ENCODE measurements at places on chromosomes 4 and X. TPM values are rescaled to one million over a fixed set of nuclear protein-coding genes. Genes with fewer than 3 reads are reported as not detected.

Gene ADGRL3
- total RNA-seq: 0.16 TPM

DNA sequence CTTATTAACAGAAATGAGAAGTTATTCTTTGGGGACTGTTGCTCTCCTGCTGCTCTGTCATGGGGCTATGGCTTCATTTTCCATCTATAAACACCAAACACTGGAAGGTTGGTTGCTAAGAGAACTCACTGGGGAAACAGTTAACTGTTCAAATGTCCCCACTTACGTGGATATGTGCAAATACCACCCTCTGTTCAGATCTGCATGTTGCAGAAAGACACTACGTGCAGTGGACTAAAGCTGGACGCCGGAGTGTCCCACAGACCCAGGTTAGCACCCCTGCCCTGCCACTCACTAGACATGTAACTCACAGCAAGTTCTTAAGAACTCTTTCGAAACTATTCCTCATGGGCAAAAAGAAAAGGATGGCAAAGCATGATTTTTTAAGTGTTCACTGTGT, 62.1 kb downstream of the SORBS2 start:
- no peak for DNase-seq
- no peaks in the 10 kb centered on the region for H3K27me3 ChIP-seq
- H3K4me3 ChIP-seq: no peak overlapping the region
- no peak overlapping the region for H3K27ac ChIP-seq
- no peaks in the 10 kb centered on the region for H3K4me1 ChIP-seq

Gene SH3TC1
- total RNA-seq: 17.2 TPM

DNA sequence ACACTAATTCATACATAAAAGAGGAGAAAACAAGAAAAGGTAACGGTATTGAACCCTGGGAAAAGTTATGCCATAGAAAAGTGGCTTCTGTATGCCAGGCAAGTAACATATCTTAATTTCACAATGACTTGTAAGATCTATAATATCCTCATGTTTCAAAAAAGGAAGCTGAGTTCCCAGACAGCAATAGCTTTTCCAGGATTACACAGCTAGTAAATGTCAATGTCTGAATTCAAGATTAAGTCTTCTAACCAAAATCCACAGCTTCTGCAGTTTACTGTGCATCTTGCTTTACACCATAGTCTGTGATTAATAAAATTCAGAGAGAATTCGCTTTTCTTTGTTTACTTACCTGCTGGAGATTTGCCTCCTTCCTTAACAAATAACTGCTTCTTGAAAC, 55.8 kb upstream of the GAB1 start:
- H3K4me1 ChIP-seq: no peaks in the 10 kb centered on the region
- no peaks in the 10 kb centered on the region for H3K36me3 ChIP-seq
- H3K27me3 ChIP-seq: no peaks in the 10 kb centered on the region
- DNase-seq: no peak
- H3K4me3 ChIP-seq: no peak overlapping the region

Gene CCKAR
- total RNA-seq: 0.15 TPM

Gene GUCY1A1
- 15.9 TPM for total RNA-seq

GRCh38 chr4:163665521-163666331, 171.2 kb downstream of the TMA16 start:
- DNase-seq: no peak
- no peaks in the 10 kb centered on the region for H3K4me1 ChIP-seq
- H3K36me3 ChIP-seq: no peaks in the 10 kb centered on the region
- no peak overlapping the region for H3K4me3 ChIP-seq
- H3K27me3 ChIP-seq: no peaks in the 10 kb centered on the region
- no peak overlapping the region for H3K27ac ChIP-seq

DNA sequence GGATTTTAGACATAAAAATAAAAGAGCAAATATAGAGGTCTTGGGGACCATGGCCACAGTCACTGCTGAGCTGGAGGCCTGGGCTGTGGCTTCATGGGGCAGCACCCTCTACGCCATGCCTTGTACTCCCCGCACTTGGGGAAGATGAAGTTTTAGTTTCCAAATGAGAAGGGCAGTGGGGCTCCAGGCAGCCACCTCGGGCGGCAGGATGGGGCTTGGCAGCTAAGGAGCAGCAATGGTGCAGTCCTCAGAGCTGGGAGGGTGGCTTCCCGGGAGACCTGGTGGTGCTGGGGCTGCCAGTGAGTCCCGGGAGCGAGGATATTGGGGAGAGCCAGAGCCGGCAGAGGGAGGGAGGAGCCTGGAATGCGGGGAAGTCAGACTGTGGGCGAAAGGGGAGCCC, 2.4 kb downstream of the CXCR3 start:
- H3K4me3 ChIP-seq: no peak overlapping the region
- H3K4me1 ChIP-seq: no peaks in the 10 kb centered on the region
- no peaks in the 10 kb centered on the region for H3K36me3 ChIP-seq
- no peak overlapping the region for H3K27ac ChIP-seq

DNA sequence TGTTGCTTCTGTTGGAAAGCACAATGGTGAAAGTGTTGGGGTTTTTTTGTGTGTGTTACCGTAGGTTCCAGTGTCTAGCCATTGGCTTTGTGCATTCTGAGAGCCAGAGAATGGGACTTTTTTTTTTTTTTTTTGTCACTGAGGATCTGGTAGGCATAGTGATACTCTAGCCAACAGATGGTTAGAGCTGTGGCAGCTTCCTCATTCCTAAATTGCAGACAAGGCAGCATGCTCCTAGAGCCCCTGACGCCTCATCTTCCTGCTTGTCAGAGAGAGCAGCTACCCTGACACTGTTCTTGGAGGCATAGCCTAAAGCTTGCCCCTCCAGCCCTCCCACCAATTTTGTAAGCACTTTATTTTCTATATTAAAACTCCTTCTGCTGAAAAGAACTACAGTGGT, 27.0 kb downstream of the ARHGEF9 start:
- no peak overlapping the region for H3K27ac ChIP-seq
- H3K4me1 ChIP-seq: peaks cover 5% of the 10 kb centered on the region

Gene RPL39
- 945 TPM for total RNA-seq

- H3K4me1 ChIP-seq: no peaks in the 10 kb centered on the region
- H3K27me3 ChIP-seq: no peaks in the 10 kb centered on the region
- no peak for DNase-seq
- H3K4me3 ChIP-seq: no peak overlapping the region
- H3K27ac ChIP-seq: no peak overlapping the region
Observed at GRCh38 chrX:28659269-28659668, 72.0 kb downstream of the IL1RAPL1 start.

GRCh38 chrX:15947648-15948317, 93.2 kb upstream of the AP1S2 start:
- no peak for DNase-seq
- no peaks in the 10 kb centered on the region for H3K4me1 ChIP-seq
- no peak overlapping the region for H3K4me3 ChIP-seq

- H3K27me3 ChIP-seq: no peaks in the 10 kb centered on the region
- no peak overlapping the region for H3K4me3 ChIP-seq
- DNase-seq: no peak
Observed at GRCh38 chrX:150575419-150575814, 7.0 kb downstream of the MTM1 start.

Gene SSX4
- total RNA-seq: not detected

- peaks cover 35% of the 10 kb centered on the region for H3K27me3 ChIP-seq
- no peak overlapping the region for H3K27ac ChIP-seq
- no peak overlapping the region for H3K4me3 ChIP-seq
- H3K36me3 ChIP-seq: no peaks in the 10 kb centered on the region
Observed at GRCh38 chr4:157217708-157218107, 2.8 kb upstream of the GRIA2 start.

DNA sequence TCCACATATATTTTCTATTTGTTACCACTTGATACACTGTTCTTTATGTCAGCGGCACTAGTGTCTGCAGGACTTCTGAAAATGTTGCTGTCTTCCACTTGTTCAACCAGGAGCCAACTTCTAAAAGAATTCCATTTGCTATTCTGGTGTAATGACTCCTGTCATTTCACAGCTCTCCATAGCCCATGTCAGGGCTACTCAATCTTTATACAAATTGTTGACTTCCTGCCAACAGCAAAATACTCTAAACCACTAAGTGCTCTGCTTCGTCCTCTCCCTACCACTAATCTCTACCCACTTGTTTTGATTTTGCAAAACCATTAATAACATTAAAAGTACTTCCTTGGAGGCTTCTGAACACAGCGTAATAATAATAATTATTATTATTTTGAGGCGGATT, 7.2 kb downstream of the CTSO start:
- no peaks in the 10 kb centered on the region for H3K36me3 ChIP-seq
- H3K27me3 ChIP-seq: no peaks in the 10 kb centered on the region
- H3K4me1 ChIP-seq: peaks cover 5% of the 10 kb centered on the region
- H3K4me3 ChIP-seq: no peak overlapping the region
- no peak for DNase-seq
- H3K27ac ChIP-seq: no peak overlapping the region

DNA sequence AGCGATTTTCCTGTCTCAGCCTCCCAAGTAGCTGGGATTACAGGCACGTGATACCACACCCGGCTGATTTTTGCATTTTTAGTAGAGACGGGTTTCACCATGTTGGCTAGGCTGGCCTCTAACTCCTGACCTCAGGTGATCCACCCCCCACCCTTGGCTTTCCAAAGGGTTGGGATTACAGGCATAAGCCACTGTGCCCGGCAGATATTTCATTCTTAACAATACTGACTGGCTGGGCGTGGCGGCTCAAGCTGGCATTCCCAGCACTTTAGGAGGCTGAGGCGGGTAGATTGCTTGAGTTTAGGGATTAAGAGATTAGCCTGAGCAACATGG, 1.3 kb downstream of the PQBP1 start:
- H3K27ac ChIP-seq: no peak overlapping the region
- H3K4me1 ChIP-seq: peaks cover 3% of the 10 kb centered on the region
- H3K36me3 ChIP-seq: no peaks in the 10 kb centered on the region
- H3K4me3 ChIP-seq: peak overlapping the region; percentile 57
- no peak for DNase-seq

- H3K27me3 ChIP-seq: no peaks in the 10 kb centered on the region
- H3K4me3 ChIP-seq: no peak overlapping the region
- DNase-seq: no peak
Observed at GRCh38 chr4:83855044-83855443, 319.1 kb downstream of the GPAT3 start.

DNA sequence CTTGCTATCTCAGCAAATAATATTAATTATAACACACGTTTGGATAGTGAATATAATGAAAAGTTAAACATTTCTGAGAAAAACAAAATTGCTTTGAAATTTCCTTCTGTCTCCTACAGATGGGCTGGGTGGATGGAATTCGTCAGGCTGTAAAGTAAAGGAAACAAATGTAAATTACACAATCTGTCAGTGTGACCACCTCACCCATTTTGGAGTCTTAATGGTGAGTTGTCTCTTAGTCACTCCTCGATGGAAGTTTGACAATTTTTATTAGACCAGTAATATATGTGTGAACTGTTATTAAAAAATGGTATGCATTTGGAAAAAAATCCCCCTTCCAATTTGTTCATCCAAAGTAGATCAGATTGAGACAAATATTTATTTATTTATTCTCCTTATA, 92.5 kb upstream of the BRS3 start:
- no peak for DNase-seq
- H3K27ac ChIP-seq: no peak overlapping the region
- H3K27me3 ChIP-seq: no peaks in the 10 kb centered on the region
- no peak overlapping the region for H3K4me3 ChIP-seq
- H3K4me1 ChIP-seq: no peaks in the 10 kb centered on the region
- no peaks in the 10 kb centered on the region for H3K36me3 ChIP-seq

Gene IL2
- total RNA-seq: not detected

Gene ATP2B3
- total RNA-seq: 0.03 TPM

Gene SLC10A6
- 0.24 TPM for total RNA-seq

DNA sequence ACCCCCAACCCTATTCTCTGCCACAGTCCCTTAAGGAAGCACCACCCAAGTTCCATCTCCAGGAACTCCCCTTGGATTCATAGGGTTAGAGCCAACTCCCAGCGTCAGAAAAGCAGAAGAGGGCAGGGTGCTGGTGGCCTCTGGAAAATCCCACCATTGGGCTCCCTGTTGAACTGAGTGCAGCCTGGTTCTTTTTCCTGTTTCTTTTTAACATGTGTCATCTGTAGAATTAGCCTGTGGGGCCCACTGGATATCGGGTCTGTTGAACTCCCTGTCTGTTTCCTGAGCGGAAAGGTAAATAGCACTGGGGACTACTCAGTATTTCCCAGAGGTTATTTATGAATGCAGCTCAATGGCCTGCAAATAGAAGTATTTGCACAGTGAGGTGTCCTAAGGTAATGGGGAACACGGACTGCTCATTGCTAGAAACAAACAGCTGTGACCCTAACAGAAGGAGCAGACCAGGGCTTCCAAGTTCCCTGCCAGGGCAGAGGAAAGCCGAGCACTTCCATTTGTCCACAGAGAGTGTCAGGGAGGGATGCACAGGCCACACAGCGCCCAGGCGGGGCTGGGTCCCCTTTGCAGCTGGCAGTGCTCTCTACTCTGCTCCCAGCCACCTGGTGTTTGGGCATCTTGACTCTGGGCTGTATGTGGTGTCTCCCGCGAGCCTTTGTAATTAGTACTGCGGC, 102.6 kb downstream of the FHDC1 start:
- H3K27ac ChIP-seq: no peak overlapping the region
- no peaks in the 10 kb centered on the region for H3K27me3 ChIP-seq
- no peaks in the 10 kb centered on the region for H3K4me1 ChIP-seq
- DNase-seq: no peak

Gene ETNPPL
- not detected for total RNA-seq

DNA sequence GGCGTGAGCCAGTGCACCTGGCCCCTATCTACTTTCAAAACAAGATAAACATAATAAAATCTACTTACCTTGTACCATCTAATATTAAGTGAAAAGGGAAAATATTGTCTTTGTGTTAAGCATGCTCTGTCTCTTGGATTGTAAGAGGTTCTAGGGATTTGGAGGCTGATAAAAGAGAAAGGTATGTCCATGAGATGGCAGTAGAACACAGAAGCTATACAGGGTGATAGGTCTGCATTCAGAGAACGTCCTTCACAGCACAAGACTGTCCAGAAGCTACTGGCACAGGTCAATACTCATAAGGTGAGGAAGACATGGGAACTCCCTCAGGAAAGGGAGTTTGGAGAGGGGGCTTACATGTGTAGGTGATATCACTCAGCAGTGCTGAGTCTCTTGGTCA, 135.5 kb downstream of the TMEM47 start:
- no peak overlapping the region for H3K4me3 ChIP-seq
- no peaks in the 10 kb centered on the region for H3K4me1 ChIP-seq
- H3K36me3 ChIP-seq: no peaks in the 10 kb centered on the region
- no peak overlapping the region for H3K27ac ChIP-seq

DNA sequence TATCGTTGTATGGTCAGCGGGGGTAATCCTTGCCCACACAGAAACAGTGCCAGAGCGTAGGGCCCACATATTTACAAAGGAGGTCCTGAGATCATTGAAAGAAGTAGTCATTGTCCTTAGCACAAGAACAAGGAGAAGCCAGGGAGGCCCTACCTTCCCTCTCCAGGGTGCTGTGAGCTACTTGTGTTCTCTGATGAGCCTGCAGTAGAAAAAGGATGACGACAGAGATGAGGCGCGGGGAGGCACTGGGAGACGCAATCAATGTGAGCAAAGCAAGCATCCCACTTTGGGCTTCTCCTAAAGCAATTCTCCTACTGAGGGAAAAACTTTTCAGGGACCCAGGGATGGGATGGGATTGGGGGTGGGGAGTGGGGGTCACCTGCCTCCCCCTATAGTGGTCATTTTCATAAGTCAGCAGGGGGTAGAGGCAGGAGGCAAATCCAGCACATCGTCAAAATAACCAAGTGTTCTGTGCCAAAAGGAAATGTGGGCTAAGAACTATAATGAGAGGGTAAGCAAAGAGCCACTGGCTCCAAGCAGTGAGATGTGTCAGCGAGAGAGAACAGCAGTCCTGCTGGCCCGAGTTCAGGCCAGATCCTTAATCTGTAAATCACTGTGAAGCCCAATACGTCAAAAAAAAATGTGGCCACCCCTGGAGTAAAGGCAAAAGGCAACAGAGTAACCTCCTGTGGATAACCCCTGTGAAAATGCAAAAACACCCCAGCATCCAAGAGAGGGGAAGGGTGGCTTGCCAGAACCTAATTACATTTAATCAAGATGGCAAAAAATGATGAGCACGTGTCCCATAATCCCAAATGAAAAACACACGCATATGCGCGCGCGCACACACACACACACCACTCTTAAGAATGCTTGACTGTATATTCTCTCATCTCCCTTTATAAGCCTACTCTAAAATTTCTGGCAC, 136.6 kb upstream of the HHIP start:
- no peak overlapping the region for H3K4me3 ChIP-seq
